Aorta (tissue), 5 donors: ENCODE measurements at places on chromosomes 2 and 18. TPM values are rescaled to one million over a fixed set of nuclear protein-coding genes. Genes with fewer than 3 reads are reported as not detected.

DNA sequence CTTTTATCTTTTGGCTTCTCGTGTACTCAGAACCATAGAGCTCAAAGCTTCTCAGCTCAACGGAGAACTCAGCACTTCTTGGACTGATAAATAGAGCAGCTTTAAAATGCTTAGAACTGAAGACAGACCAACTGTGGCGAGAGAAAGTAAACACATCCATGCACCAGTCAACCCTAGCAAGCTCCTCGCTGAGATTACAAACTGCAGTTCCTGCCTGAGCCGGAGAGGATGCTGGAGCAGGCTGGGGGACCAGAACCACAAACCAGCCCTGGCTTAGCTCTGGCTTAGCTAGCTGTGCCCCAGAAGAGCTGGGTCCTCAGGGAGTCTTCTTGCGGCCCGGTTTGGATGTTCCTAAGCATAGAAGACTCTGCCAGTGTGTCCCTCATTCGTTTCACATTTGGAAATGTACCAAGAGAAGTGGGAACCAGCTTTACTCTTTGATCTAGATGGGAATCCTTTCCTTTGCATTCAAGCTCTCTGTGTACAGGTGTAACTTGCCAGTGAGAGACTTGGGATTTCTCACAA is 5.6 kb downstream of the PAX8 start:
- no peaks in the 10 kb centered on the region for H3K4me1 ChIP-seq
- DNase-seq = no peak
- H3K27me3 ChIP-seq = no peaks in the 10 kb centered on the region
- no peak overlapping the region for H3K27ac ChIP-seq
- no peaks in the 10 kb centered on the region for H3K36me3 ChIP-seq
- no peak overlapping the region for H3K4me3 ChIP-seq

The TMEM198 gene
- total RNA-seq = 2.3 TPM

The ALPP gene
- not detected for total RNA-seq

The ORC4 gene
- total RNA-seq = 44.6 TPM

DNA sequence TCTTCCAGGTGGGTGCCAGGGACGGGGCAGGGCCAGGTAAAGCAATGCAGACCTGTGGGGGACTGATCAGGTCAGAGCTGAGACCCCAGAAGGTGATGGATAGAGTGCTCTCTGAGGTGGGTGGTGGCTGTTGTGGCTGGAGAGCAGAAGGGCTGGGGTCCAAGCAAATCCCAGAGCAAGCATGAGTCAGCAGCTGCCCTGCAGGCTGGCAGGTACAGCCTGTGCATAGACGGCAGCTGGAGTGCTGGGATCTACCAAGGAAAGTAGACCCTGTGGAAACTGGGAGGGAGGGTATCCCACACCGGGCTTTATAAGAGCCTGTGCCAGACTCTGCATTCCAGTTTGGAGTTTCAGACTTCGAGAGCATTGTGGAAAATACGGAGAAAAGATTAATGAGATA is 663 bp downstream of the TRIM54 start:
- DNase-seq = no peak
- H3K36me3 ChIP-seq = no peaks in the 10 kb centered on the region
- no peak overlapping the region for H3K4me3 ChIP-seq
- no peak overlapping the region for H3K27ac ChIP-seq
- H3K27me3 ChIP-seq = no peaks in the 10 kb centered on the region

GRCh38 chr2:120994301-120994995 is 258.8 kb downstream of the GLI2 start:
- H3K27ac ChIP-seq = no peak overlapping the region
- no peak for DNase-seq
- H3K36me3 ChIP-seq = peaks cover 1% of the 10 kb centered on the region
- H3K27me3 ChIP-seq = no peaks in the 10 kb centered on the region
- no peak overlapping the region for H3K4me3 ChIP-seq

- DNase-seq = no peak
- no peaks in the 10 kb centered on the region for H3K27me3 ChIP-seq
- H3K4me3 ChIP-seq = no peak overlapping the region
- H3K4me1 ChIP-seq = no peaks in the 10 kb centered on the region
- no peak overlapping the region for H3K27ac ChIP-seq
These were observed 33.3 kb downstream of the UXS1 start for GRCh38 chr2:106160786-106161261.

GRCh38 chr18:74589021-74589420 is 8.6 kb upstream of the ZNF407 start:
- no peak overlapping the region for H3K27ac ChIP-seq
- no peak for DNase-seq
- no peaks in the 10 kb centered on the region for H3K36me3 ChIP-seq
- H3K4me1 ChIP-seq = no peaks in the 10 kb centered on the region

GRCh38 chr2:223465793-223466192 is 136.4 kb downstream of the SCG2 start:
- no peaks in the 10 kb centered on the region for H3K27me3 ChIP-seq
- H3K4me1 ChIP-seq = peaks cover 3% of the 10 kb centered on the region
- H3K27ac ChIP-seq = no peak overlapping the region
- H3K4me3 ChIP-seq = no peak overlapping the region

The SP9 gene
- total RNA-seq = not detected

DNA sequence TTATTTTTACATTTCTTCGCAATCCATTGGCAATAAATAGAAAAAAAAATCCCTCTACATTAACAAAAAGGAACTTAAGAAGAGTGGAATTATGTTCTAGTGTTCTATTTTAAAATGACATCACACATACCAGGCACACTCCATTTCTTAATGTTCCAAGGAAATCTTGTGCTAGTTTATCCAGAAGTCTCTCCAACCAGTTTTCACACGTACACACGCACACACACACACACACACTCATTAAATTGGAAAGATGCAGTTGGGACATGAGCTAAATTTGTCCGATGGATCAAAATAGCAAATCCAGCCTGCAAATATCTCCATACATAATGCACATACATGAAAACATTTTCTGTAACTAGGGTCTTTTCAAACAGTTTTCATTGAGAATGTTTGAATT is 78.3 kb downstream of the KCNJ3 start:
- no peak overlapping the region for H3K4me3 ChIP-seq
- H3K27me3 ChIP-seq = no peaks in the 10 kb centered on the region

GRCh38 chr2:233711312-233712008 is 1.2 kb upstream of the UGT1A5 start:
- no peak overlapping the region for H3K27ac ChIP-seq
- DNase-seq = peak; percentile 90
- no peaks in the 10 kb centered on the region for H3K36me3 ChIP-seq
- H3K4me3 ChIP-seq = no peak overlapping the region

The LTBP1 gene
- 573 TPM for total RNA-seq

- peaks cover 5% of the 10 kb centered on the region for H3K36me3 ChIP-seq
- peak; percentile 93 for DNase-seq
- no peaks in the 10 kb centered on the region for H3K4me1 ChIP-seq
- no peak overlapping the region for H3K4me3 ChIP-seq
- no peaks in the 10 kb centered on the region for H3K27me3 ChIP-seq
These were observed 93.6 kb downstream of the ZAP70 start for GRCh38 chr2:97806738-97807618.

DNA sequence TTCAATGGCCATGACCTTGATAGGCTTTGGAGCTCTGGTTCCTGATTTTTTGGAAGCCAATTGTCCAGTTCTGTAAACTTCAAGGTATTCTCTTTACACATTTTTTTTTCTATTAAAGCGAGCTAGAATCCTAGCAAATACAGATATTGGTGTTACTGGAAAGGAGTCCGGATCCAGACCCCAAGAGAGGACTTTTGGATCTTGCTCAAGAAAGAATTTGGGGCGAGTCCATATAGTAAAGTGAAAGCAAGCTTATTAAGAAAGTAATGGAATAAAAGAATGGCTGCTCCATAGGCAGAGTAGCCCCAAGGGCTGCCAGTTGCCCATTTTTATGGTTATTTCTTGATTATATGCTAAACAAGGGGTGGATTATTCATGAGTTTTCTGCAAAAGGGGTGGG is 45.1 kb downstream of the CD8B2 start:
- H3K27ac ChIP-seq = no peak overlapping the region
- no peak for DNase-seq
- no peaks in the 10 kb centered on the region for H3K27me3 ChIP-seq
- no peaks in the 10 kb centered on the region for H3K36me3 ChIP-seq
- no peak overlapping the region for H3K4me3 ChIP-seq

The TMEM182 gene
- 4.5 TPM for total RNA-seq

DNA sequence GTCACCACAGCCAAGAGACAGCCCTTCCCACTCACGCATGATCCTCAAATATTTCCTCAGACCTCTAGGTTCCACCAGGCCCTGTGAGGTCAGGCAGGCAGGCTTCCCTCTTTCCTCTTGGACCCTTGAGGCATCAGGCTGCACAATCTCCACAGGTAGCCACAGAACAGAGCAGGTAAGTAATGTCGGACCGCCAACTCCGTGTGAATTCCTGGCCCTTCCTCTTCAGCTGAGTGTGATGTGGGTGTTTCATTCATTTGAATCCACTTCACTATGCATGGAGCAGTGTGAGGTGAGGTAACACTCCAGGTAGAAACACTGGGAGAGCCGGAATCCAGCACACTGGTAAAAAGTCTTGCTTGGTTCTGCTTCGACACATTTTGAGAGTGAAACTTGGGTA is 44.0 kb downstream of the MRPL35 start:
- H3K27me3 ChIP-seq = no peaks in the 10 kb centered on the region
- H3K4me1 ChIP-seq = peaks cover 3% of the 10 kb centered on the region
- H3K27ac ChIP-seq = no peak overlapping the region
- H3K36me3 ChIP-seq = no peaks in the 10 kb centered on the region
- no peak for DNase-seq
